ENCODE measurements at places on chromosomes 5 and 9.

- no peak for DNase-seq
Measured at GRCh38 chr5:162068412-162068811, 839 bp downstream of the GABRG2 start.

- no peak for DNase-seq
Measured at GRCh38 chr5:72065751-72066255, 41.5 kb upstream of the MAP1B start.

- DNase-seq, result no peak
Measured at GRCh38 chr5:107558823-107559375, 111.8 kb downstream of the EFNA5 start.

GRCh38 chr9:91073811-91074771, 272.5 kb downstream of the SYK start:
- DNase-seq, result peak; percentile 79

GRCh38 chr9:90420211-90420610, 222.4 kb downstream of the DIRAS2 start:
- DNase-seq, result no peak

- no peak for DNase-seq
Measured at GRCh38 chr5:178640331-178641045, 13.6 kb upstream of the CLK4 start.

GRCh38 chr9:138075496-138075895, 197.9 kb downstream of the CACNA1B start:
- DNase-seq, result no peak

GRCh38 chr9:133930682-133931485, 61.2 kb downstream of the VAV2 start:
- DNase-seq, result no peak

- DNase-seq, result no peak
Measured at GRCh38 chr5:77222722-77223121, 12.2 kb downstream of the PDE8B start.

GRCh38 chr9:93257808-93258331, 73.9 kb downstream of the WNK2 start:
- peak; percentile 82 for DNase-seq

DNA sequence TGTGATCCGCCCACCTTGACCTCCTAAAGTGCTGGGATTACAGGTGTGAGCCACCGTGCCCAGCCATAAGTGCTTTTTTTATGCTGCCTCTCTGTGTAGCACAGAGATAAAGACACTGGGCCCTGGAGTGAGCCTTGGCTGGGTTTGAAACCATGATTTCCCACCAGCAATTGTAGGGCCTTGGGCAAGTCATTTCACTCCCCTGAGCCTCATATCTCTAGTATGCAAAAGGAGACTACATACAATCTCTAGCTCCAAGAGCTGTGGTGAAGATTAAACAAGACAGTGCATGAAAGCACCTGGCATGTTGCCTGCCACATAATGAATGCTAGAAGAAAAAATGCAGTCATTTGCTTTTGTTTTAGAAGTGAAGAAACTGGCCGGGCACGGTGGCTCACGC, 3.9 kb downstream of the FABP6 start:
- DNase-seq, result no peak

DNA sequence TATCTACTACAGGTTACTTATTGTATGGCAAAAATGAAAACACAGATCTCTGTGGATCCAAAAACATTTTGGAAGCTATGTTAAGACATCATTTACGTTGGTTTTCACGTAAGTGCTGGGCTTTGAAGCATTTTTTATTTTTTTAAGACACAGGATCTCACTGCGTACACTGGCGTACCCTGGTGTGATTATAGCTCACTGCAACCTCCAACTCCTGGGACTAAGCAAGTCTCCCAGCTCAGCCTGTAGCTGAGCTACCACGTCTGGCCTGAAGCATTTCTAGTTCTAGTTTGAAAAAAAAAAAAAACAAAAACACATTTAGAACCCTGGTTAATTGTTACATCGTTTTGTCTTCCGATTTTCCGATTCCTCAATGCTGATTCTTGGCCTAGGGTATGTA, 131.3 kb downstream of the AOPEP start:
- no peak for DNase-seq

DNA sequence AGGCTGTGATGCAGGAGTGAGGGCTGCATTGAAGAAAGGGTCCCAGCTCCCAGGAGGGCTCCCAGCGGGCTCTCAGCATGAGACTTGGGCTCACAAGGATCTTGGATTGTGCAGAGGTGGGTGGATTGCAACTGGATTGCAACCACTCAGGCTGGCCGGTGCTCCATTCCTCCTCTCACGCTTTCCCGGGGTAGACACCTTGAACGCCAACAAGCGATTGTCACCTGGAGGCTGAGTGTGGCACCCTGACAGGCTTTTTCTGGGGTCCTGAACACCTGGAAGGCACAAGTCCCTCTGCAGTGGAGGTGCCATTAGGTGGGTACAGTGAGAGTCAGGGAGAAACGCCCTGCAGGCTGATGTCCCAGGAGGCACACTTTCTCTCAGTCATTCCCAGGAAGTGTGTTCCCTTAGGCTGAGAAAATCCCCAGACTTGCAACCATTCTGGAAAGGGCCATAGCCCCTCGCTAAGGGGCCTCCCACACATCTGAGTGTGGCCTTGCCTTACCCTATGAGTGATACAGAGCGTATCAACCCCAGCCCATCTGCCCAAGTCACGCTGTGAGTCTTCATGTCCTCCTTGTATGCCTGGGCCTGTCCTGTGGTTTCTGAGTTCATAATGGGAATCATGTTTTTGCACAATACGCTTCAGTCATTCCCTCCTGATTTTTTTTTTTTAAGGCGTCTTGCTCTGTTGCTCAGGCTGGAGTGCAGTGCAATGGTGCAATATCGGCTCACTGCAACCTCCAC, 488.1 kb downstream of the IRX1 start:
- no peak for DNase-seq

DNA sequence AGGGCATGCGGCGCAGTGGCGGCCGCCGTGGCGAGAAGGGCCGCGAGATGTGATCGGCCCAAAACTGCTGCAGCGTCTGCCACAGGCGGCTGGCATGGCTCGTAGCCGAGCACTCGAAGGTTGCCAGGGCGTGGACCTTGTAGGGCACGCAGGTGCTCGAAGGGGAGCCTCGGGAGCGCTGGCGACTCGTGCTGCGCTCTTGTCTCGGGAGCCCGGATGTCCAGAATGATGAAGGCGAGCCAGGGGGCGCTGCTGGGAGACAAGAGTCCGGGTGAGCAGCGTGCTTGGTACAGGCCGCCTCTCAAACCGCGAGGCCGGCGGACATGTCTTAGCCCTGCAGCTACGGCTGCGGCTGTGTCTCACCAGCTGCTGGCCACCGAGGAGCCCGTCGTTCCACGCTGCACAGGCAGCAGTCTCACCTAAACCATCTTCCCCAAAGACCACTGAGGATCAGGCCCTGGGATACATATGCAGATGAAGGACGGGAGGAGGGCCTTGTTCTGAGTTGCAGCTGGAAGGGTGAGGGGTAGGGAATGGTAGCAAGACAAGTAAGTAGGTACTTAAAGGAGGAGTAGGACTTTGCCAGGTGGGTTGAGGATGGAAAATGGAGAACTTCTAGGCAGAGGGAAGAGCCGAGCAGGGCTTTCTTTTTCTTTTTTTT, 1.7 kb downstream of the CBY3 start:
- no peak for DNase-seq

GRCh38 chr5:72021651-72022357, 85.5 kb upstream of the MAP1B start:
- DNase-seq, result no peak

- no peak for DNase-seq
Measured at GRCh38 chr9:136711751-136712689, at the start of gene DIPK1B. Gene DIPK1B (plus strand): TSS chr9:136712572. CDS start chr9:136712666, 94 bp downstream.

GRCh38 chr5:112958093-112959088, 18.2 kb upstream of the DCP2 start:
- no peak for DNase-seq

DNA sequence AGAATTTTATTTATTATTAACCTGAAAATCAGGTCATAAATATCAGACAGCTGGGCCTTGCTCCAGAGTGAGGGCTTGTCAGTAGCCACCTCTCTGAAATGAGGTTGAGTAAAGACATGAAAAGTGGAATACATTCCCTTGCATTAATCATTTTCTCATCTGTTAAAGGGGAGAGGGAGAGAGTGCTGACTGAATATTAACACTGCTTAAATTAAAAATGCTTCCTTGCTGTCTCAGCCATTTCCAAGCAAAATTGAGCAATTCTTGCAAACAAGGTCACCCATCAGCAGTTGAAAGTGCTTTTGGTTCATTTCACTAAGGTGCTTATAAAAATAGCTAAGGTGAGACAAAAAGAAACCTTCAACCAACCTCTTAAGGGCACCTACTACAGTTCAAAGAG, 102.8 kb downstream of the CMYA5 start:
- no peak for DNase-seq

GRCh38 chr9:129237803-129238202, 59.7 kb upstream of the IER5L start:
- DNase-seq, result no peak

DNA sequence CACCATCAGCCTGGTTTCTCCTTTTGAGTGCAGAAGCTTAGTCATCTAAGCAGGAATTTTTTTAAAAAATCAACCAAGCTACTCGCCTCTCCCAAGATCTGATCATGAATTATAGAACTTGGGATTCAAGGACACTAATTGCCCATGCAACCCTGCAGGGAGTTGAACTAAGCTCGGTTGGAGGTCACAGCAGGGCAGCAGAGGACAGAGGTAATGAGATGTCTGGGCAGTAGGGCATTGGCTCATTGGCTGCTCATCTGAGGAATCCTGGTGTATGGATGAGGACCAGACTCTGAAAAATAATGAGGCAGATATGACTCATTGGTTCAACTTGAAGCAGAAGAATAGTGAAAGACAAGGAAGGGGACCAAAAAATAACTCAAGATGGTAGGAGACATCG, 111.8 kb upstream of the TLE1 start:
- no peak for DNase-seq

DNA sequence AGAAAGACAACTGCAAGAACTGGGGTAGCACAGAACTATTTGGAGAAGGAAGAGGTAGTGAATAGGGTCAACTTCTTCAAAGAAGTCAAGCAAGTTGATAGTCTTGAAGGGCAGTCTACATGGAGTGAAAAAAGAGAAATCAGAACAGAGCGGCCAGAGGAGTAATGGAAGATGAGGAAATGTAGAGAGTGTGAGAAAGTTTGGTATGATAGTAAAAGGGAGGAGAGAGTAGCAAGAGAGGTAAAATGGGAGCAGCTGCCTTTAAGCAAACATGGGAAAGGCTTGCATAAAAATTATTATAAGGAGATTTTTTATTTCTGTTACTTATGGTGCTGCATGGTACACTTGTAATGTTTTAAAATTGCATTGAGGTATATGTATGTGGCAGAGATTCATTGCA, 6.8 kb downstream of the ITGA2 start:
- DNase-seq, result no peak

DNA sequence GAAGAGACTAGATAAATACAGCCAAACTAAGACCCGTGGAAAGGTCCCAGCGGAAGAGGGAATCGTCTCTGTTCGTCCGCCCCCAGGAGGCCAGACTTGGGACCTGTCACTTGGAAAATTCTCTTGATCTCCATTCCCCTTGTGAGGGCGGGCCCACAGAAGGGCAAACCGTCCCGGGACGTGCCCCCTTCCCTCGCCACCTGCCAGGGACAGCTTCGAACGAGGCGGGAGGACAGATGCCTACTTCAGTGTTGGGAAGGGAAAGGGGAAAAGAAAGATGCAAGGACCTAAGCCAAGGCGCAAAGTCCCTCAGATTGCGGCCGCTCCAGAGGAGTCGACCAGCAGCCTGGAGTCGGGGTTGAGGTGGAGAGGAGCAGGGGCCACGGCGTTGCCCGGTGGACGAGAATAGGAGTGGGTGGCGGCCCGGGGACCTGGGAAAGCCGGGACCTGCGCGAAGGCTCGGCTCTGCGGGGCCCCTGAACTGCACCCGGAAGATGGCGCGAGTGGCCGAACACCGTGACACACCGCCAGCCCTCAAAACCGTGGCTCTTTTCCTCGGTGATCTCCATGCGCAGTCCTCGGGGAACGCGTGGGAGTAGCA, 4.4 kb upstream of the EBF1 start:
- no peak for DNase-seq
